ENCODE measurements at places on chromosomes 3 and 15. TPM values are rescaled to one million over a fixed set of nuclear protein-coding genes. Genes with fewer than 3 reads are reported as not detected.

The TPRG1 gene
- 29.2 TPM for total RNA-seq

The CASR gene
- not detected for total RNA-seq

The SEMA5B gene
- total RNA-seq: 0.33 TPM

The FBXL22 gene
- total RNA-seq: 0.64 TPM

GRCh38 chr3:186280737-186281136 is 81.3 kb downstream of the DGKG start:
- no peak for DNase-seq

GRCh38 chr3:17065881-17066280 is 181.1 kb downstream of the PLCL2 start:
- DNase-seq: no peak

DNA sequence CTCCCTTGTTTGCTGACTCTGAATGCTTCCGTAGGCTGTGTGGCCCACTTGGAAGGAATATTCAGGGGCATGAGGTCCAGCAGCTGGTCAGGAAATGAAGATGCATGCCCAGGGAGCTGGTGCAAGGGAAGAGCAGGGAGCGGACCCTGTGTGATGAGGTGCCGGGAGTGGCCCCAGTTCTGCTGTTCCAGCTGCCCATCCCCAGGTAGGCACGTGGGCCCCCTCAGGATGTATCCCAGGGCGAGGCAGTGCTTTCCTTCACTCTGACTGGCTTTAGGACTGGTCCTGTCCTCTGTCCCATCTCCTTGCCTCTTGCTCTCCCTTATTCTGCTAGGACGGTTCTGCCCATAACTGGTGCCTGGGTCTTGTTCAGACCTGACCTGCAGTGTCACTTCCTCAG is 1.1 kb upstream of the FAM3D start:
- no peak for DNase-seq

DNA sequence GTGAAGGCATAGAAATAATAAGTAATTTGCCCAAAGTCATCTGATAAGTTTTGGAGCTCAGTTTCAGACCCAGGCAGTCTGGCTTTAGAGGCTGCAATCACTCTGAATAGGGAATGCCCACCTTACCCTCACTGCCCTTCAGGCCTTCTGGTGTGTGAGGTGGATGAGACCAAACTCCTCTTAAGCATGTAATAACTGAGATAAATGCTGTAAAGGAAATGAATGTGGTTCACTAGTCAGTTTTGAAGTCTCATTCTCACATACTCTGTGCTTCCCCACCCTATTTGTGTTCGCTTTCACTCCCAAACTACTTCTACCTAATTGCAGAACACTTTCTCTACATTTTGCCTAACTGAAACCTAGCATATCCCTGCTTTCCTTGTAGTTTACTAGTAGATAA is 144.1 kb downstream of the FILIP1L start:
- DNase-seq: no peak

DNA sequence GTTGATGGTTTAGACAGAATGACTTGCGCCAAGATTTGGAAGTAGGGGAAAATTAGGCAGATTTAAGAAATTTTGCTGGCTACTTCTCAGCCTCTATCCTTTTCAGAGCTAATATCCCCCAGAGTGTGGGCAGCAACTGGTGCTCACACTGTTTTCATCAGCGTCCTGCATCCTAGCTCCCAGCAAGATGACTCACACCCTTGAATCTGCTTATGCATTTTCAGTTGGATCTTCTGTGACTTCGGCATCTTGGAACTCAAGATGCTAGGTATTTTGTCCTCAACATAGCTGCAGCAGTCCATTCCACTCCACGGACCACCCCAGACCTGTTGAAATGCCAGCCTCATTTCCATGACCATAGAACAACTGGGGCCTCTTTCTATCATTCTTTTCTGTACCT is 336.1 kb upstream of the NR2F2 start:
- DNase-seq: no peak

GRCh38 chr3:21665444-21666100 is 85.4 kb downstream of the ZNF385D start:
- DNase-seq: no peak

DNA sequence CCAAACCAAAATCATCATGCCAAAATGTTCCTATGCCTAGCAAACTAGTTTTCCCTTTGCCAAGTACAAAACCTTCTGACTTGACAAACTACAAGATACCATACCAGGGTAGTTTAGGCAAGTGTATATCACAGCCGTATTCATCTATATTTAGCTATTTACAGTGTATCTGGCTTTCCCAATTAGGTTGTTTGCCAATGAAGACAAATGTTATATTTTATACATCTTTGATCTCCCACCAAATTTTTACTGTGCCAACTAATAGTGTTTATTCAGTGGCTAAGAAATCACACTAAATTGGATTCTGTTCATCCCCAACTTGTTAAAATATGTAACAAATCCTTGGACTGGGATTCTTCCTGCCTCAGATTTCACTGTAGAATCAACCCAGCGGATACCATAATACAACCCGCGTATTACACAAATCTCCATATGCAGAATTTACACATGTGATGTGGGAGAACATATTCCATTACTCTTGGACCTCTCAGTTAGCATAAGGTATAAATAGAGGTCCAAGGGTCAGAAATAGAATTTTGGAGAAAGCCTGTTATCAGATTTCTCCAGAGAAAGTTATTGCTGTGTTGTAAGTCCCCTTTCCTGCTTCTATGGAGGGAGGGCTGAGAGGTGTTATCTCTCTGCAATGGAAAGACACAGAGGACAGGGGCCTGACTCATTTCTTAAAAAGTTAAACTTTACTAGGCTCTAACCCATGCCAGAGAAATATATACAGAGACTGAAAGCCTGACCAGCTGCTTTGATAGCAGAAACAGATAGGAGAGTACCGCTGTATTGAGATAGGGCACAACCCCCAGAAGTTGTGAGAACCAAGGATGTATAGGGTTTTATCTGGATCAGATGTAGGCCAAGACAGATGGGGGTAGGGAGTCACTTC is 467.0 kb downstream of the FGF12 start:
- DNase-seq: no peak

- DNase-seq: no peak
Observed at GRCh38 chr3:112233083-112233482, 60.9 kb downstream of the SLC9C1 start.
